Urinary bladder (tissue), 4 donors: ENCODE measurements at places on chromosomes 4 and X. TPM values are rescaled to one million over a fixed set of nuclear protein-coding genes. Genes with fewer than 3 reads are reported as not detected.

The MAP9 gene
- 18.7 TPM for total RNA-seq

The RAB39B gene
- 1.4 TPM for total RNA-seq

The TACR3 gene
- 7.3 TPM for total RNA-seq

The JAKMIP1 gene
- 0.58 TPM for total RNA-seq

The AFM gene
- total RNA-seq = not detected

The ENPEP gene
- total RNA-seq = 45.6 TPM

The LEF1 gene
- total RNA-seq = 9.5 TPM

The DCTD gene
- 68.7 TPM for total RNA-seq

The ZNF827 gene
- 20.2 TPM for total RNA-seq

The MTNR1A gene
- total RNA-seq = 1.9 TPM

The USP17L13 gene
- not detected for total RNA-seq

The PDE6B gene
- total RNA-seq = 6.2 TPM

The MORF4L2 gene
- total RNA-seq = 347 TPM

The PAGE1 gene
- total RNA-seq = not detected

The CT83 gene
- total RNA-seq = not detected

The DUSP21 gene
- total RNA-seq = not detected

The UCP1 gene
- total RNA-seq = not detected

The FANCB gene
- total RNA-seq = 12.6 TPM

The SLITRK4 gene
- total RNA-seq = 11.2 TPM

The COL4A6 gene
- total RNA-seq = 39.0 TPM

The PJA1 gene
- 51.2 TPM for total RNA-seq

The ARHGAP36 gene
- total RNA-seq = 1.0 TPM

The PAGE5 gene
- total RNA-seq = not detected

The SYNPO2 gene
- 428 TPM for total RNA-seq

The SSX3 gene
- not detected for total RNA-seq

The IL9R gene
- total RNA-seq = 0.63 TPM

The VAMP7 gene
- total RNA-seq = 44.9 TPM

The TLR10 gene
- total RNA-seq = 3.0 TPM

The HPGD gene
- 148 TPM for total RNA-seq

The NEIL3 gene
- 9.6 TPM for total RNA-seq

The MAGEB17 gene
- not detected for total RNA-seq

The SPANXN3 gene
- total RNA-seq = not detected

The SLC9B1 gene
- total RNA-seq = 5.2 TPM

The IQSEC2 gene
- 6.6 TPM for total RNA-seq

The DMRTC1B gene
- not detected for total RNA-seq

The CFAP299 gene
- not detected for total RNA-seq

The SPACA5 gene
- not detected for total RNA-seq

The GABRE gene
- total RNA-seq = 81.1 TPM

The RTL9 gene
- 0.48 TPM for total RNA-seq

The XG gene
- 0.58 TPM for total RNA-seq

The FRAS1 gene
- 20.5 TPM for total RNA-seq
